ENCODE measurements at places on chromosomes 1 and 21.

DNA sequence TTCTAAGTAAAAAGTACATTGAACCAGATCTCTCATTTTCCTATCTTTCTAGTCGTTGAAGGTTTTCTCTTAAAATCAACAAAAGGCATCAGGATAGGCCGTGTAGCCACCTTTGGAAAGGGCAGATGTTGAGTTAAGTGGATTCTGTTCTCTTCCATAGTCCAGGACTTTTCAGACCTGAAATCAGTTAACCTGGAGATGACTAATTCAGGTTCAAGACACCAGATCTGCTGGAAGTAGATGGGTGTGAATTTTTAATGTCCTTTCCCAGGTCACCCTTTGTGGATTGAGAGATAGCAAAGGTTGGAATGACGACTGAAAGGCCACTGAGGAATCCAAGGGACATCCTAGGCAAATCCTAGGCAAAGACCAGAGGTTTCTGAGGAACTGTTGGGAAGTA, 172.8 kb downstream of the DHRS3 start:
- H3K27ac ChIP-seq = no peak overlapping the region
- no peaks in the 10 kb centered on the region for H3K27me3 ChIP-seq
- no peak overlapping the region for H3K4me3 ChIP-seq
- no peaks in the 10 kb centered on the region for H3K36me3 ChIP-seq

- no peaks in the 10 kb centered on the region for H3K36me3 ChIP-seq
- no peaks in the 10 kb centered on the region for H3K27me3 ChIP-seq
- no peak overlapping the region for H3K27ac ChIP-seq
- no peak for DNase-seq
Measured at GRCh38 chr1:33955096-33955495, 91.2 kb downstream of the HMGB4 start.

- peak; percentile 56 for DNase-seq
- H3K36me3 ChIP-seq = no peaks in the 10 kb centered on the region
Measured at GRCh38 chr1:226424221-226425003, 16.5 kb upstream of the PARP1 start.

GRCh38 chr1:1004420-1004779, 4.5 kb upstream of the HES4 start:
- H3K27ac ChIP-seq = no peak overlapping the region
- H3K4me1 ChIP-seq = peaks cover 2% of the 10 kb centered on the region
- no peaks in the 10 kb centered on the region for H3K36me3 ChIP-seq

DNA sequence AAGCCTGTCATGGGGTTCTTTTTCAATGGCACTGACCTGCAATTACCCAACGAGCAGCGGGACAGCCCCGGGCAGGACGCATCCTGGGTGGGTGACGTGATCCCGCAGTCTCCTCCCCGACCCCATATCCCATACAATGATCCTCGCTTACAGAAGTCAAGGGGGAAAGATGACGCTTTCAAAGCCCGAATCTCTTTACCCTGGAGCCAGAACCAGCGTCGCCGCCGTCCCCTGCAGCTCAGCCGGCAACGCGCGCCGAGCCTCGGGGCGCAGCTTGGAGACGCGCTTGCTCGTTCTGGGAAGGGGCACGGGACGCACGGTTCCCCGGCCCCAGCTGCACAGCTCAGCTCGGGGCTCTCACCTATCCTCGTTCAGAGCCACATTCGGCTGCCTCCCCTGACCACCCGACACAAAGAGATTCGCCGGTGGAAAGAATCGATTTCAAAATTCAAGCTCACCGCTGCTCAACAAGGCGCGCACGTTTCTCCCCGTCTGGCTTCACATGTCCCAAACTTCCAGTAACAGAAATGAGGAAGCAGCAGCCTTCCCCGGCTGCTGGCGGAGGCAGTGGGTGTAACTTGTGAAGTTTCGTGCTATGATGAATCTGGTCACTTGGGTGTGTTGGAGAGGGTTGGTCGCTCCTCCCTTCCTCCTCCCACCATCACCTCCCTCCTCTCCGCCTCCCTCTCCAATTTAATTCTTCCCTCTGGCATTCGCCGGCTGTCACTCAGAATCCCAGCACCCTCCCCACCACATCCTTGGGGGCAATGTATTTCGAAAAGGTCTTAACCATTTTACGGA, at the start of gene TIAM1:
TSS of gene TIAM1 (minus strand) at position 582 of the 801 bp plus-strand sequence. CDS start 77,289 bp downstream, outside the sequence.
- H3K4me1 ChIP-seq = no peaks in the 10 kb centered on the region
- H3K27me3 ChIP-seq = peaks cover 6% of the 10 kb centered on the region
- peak; percentile 88 for DNase-seq
- H3K36me3 ChIP-seq = no peaks in the 10 kb centered on the region
- H3K4me3 ChIP-seq = peak within 1 kb of the TSS; percentile 47

DNA sequence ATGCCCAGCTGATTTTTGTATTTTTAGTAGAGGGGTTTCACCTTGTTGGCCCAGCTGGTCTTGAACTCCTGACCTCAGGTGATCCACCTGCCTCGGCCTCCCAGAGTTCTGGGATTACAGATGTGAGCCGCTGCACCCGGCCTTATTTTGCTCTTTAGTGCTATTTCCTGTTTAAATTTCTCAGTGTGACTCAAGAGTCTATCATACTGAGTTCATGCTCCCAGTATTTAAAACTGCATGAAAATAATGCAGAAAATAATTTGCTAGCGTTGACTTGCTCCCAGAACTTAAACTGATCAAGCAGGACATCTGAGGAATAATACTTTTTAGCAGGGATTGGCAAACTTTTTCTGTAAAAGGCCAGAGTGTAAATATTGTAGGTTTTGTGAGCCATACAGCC, 86.4 kb upstream of the C1orf21 start:
- no peak overlapping the region for H3K4me3 ChIP-seq
- peak overlapping the region; percentile 7 for H3K27ac ChIP-seq
- DNase-seq = peak; percentile 56

- H3K36me3 ChIP-seq = peaks cover 17% of the 10 kb centered on the region
- peak; percentile 52 for DNase-seq
- no peak overlapping the region for H3K4me3 ChIP-seq
- no peaks in the 10 kb centered on the region for H3K27me3 ChIP-seq
Measured at GRCh38 chr1:209840611-209841010, 12.8 kb downstream of the UTP25 start.

All from fibroblast of lung (primary cell).